Stimulated activated naive CD4-positive, alpha-beta T cell treated with Interleukin-2 at 50 U/mL for 16 hours (primary cell): ENCODE measurements at places on chromosomes 1 and 21.

- DNase-seq, result no peak
These were observed 297.5 kb downstream of the HHIPL2 start for GRCh38 chr1:222250376-222250775.

DNA sequence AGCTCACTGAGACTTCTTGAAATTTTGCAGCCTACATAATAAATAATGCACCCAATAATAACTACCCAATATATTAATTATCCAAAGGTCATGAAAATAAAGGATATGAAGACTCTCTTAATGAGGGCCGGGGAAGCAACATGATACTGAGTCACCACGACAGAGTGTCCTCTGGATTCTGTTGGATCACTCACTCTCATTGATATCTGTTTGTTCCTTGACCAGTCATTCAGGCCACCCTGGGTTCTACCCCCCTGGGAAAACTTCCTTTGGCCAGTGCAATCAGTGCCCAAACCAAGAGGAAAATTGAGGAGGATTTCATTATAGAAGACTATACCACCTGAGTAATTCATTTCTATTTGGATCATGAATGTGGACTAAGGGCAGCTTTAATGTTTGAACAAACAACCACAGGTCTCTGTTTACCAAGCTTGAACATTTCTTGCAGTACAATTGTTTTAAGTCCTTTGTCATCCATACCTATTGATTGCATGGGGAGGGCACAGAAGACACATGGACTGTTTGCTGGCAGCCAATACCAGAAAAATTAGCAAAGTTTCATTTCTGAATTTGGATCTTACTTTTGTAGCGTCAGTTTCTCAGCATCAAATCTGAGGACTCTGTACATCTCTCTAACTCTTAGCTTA, 137.2 kb upstream of the FGGY start:
- no peak for DNase-seq

DNA sequence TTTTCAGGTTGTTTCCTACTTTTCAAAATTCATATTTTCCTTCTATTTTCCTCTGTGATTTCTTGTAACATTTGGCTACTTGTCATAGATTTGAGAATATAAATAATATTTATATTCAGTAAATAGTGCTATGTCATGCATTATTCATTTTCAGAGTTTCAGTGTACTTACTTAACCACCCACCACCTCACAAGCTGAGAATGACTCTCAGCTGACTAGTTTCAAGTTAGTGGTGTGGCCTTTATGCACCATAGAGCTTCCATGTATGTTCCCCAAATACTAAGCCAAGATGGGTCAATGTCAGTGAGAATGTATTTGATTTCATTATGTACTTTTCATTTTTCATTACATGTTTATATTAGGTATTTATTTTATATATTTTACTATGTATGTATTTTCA, 56.9 kb upstream of the RGS1 start:
- DNase-seq, result no peak

DNA sequence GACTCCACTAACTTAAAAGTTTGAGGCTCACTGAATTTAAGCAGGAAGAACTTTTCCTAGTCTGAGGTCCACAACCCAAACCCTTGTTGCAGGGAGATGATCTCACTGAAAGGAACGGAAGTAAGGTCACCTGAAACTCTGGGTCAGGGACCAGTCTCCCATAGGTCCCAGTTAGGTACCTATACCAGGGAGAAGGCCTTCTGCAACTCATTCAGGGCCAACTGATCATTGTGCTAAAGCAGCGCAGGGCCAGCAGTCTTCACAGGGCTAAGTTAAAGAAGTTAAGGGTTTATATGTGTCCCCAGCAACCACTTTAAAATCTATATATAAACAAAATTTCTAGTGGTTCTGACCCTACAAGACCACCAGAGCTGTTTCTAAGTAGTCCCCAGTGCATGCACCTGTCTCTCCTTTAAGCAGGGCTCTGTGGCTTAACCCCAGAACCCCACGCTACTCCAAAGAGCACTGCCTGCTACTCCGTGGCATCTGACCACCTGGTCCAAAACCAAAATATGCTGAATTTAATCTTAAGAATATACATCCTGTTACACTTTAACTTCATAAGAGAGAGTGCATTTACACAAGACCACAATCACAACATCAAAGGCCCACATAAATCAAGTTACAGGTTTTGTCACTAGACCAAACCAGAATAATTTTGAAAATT, 2.8 kb downstream of the SRSF10 start:
- no peak for DNase-seq

- DNase-seq, result no peak
These were observed 93.9 kb downstream of the SLC45A1 start for GRCh38 chr1:8411803-8412182.

- no peak for DNase-seq
These were observed 5.6 kb downstream of the RPS6KA1 start for GRCh38 chr1:26535201-26535600.

DNA sequence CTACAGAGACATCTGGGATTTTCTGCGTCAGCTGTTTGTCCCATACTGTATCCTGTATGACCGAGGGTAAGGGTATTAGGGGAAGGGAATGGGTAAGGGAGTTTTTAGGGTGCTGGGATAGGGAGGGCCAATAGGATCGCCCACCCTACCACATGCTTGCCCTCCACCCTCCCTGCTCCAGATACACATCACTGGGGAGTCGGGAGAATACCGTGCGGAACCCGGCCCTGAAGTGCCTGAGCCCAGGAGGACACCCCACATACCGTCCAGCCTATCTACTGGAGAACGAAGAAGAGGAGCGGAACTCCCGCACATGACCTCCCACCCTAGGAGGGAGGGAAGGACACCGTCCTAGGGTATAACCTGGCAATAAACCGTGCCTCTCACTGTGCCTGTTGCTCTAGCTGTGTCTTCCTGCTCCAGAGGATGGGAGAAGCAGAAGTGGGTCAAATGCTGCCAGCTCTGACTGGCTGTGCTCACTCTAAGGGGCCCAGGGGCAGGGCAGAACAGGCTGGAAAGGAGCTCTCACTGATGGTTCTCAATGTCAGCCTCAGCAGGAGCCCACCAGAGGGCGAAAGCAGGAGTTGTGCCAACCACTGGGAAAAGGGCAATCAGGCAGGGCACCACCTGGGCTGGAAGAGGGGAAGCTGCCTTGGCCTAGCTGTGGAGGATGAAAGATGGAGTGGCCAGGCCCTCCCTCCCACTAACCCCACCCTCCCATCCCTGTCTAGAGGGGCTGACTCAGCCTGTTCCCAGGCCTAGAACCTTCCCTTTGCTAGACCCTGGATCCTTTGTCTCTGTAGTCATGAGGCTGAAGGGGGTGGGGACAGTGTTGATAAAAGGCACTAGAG, 440 bp upstream of the LENEP start:
- no peak for DNase-seq

DNA sequence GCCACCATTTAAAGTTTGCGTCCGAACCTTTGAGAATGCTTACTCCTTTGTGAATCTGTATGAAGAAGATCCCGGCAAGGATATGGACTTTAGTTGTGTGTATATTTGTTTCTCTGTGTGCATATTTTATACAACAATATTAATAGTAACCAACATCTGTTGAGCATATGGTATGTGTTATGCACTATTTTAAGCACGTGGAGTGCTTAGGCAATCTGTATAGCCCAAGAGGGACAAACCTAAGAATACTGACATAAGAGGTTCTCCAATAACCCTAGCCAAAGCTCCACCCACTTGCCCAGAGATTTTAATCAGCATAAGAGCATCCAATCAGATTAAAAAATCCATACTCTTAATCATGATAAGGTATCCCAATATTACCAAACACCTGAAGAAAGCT, 92.7 kb downstream of the MAB21L3 start:
- DNase-seq, result no peak

DNA sequence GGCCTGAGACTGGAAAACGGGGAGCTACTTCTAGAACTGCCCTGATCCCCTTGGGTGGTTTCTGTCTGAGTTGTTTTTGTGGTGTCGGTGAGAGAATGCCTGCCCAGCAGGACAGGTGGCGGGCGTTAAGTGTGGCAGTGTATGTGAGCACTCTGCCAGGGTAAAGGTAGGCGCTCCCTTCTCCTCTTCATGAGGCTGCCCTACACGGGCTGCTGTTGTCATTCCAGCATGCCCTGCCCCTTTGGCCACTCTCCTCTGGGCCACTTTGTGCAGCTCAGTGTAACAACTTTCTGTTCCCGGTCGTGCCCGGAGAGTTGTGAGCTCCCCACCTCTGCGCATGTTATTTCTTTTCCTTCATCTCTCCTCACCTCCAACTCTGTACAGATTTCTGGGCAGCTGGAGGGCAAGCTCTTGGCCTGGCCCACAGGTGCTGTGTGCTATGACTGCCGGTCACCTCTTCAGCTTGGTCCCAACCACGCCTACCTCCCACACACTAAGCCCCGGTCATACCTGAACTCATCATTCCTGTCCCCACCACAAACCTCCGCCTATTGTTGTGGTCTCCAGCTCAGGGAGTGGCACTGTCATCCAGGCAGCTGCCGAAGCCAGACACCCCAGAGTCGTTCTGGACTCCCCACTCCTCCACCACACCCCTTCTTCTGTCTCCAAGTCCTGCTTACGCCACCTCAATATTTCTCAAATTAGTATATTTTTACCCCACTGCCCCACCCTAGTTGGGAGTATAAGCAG, 69.0 kb downstream of the GADD45A start:
- no peak for DNase-seq

DNA sequence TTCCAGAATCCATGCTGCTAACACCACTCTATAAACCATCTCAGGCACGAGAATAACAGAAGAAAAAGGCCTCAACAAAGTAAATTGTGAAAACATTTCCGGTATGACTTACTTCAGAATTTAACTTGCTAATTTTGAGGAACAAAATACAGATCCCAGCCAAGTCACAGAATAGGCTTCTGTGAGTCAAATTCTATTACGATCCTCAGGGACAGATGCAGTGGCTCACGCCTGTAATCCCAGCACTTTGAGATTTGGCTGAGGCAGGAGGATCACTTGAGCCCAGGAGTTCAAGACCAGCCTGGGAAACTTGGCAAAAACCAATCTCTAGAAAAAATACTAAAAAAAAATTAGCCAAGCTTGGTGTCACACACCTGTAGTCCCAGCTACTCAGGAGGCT, 8.8 kb upstream of the CCDC27 start:
- DNase-seq, result no peak

- no peak for DNase-seq
These were observed 41.6 kb downstream of the GNG12 start for GRCh38 chr1:67791686-67792085.

GRCh38 chr1:15020943-15021745, 132.4 kb upstream of the TMEM51 start:
- no peak for DNase-seq

GRCh38 chr1:58981392-58981791, 197.5 kb upstream of the JUN start:
- no peak for DNase-seq

DNA sequence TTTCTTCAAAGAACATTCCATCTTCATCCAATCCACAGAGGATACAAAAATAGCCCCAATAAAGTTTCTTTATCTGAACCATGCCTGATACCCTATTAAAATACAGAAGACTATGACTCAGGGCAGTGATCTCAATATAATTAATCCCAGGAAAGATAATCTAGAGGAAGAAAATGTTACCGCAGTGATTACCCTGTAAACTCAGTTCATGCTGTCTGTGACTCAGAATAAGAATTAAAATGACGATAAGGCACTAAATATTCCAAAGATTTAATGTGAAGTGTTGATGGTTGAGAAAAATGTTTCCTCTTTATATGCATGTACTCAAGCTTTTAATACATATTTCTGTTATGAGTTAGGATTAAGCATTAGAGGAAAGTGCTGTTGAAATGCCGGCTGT, 88.6 kb upstream of the LYPLAL1 start:
- no peak for DNase-seq

DNA sequence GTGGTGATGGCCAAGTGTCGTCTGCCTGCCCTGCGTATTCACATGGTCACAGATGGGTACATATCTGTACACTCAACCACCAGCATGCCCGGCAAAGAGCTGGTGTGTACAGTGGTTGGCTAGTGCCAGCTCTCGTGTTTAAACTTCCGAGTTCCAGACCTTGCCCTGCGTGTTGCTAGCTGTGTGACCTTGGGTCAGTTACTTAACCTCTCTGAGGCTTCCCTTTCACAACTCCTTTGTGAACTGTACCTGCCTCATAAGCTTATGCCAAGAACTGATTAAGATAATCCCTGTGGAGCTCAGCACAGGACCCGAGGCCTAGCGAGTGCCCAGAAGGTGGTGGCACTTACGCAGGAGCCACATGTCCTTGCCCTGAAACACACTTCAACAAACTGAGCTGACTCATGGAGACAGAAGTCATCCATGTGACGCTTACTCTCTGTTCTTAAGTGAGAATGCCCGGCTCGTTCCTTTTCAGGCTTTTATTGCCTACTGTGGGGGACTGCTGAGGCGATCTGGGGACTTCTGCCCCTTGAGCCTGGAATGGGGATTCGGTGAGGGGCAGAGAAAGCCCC, 55.4 kb downstream of the ALPL start:
- DNase-seq, result no peak

DNA sequence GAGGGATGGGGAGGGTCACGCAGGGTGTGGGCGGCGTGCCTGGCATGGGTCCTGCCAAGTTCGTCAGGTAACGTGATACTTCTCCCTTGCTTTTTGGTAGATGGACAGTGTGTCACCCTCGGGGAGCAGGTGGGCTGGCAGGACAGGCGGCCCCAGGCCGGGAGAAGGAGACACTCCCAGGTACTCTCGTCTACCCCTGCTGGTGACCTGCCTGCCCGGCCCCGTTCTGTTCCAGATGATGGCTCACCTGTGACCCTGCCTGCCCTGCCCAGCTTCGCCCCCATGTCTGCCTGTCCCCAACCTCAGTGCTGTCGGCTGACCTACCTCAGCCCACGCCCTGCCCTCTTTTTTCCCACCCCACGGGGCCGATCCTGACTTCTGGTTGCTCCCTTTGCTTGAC, 144.7 kb downstream of the PCBP3 start:
- DNase-seq, result no peak

DNA sequence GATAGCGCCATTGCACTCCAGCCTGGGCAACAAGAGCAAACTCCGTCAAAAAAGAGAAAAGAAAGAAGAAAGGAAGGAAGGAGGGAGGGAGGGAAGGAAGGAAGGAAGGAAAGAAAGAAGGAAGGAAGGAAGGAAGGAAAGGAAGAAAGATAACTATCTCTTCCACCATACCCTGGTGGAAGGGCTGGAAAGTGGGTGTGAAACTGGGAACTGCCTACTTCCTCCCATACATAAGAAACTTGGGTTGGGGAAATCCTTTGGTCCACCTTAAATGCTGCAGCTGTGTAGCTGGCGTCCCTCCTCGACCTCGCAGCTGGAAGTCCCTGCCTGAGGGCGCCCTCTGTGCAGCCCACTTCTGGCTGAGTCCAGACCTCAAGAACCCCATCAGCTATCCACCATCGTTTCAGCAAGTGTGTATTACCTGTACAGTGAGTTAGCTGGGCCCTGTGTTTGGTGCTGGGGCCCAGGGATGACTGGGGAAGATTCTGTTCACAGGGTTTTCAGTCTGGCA, 4.6 kb upstream of the FAM167B start:
- no peak for DNase-seq
